ENCODE measurements at places on chromosomes 12 and 14. TPM values are rescaled to one million over a fixed set of nuclear protein-coding genes. Genes with fewer than 3 reads are reported as not detected.

DNA sequence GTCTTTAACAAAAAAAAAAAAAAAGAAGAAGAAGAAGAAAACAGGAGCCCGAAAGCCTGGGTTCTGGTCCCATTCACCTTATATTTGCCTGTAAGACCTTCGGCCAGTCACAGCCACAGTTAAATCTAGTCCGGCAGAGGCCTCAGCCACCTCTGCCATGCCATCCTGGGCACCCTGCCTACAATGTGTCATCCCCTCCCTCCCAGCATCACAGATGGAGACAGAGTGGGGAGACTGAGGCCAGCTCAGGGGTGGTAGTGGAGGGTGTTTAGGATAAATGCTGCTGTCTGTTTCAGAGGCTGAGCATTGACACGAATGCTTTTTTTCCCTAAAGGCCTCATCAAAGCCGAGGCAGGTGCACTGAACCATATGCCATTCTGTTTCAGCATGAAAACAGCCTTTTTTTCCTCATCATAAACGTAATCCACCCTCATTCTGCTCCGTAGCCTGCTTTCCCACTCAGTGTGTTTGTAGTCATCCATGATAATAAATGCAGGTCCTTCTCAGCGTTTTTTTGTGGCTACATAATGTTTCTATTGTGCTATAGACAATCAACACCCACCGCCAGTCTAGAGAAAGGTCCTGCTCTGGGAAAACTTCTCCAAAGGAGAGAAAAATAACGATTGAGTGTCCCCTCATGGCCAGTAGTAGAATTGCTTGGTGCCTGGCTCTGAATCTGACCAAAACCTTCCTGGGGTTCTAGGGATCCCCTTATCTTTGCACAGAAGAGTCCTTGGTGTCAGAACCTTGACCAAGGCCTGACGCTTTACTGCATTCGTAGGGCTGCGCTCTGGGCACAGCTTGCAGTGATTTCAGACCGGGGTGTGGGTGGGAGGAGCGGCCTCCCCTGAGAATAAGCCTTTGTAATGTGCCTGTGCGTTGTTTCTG is 41.1 kb upstream of the TSPAN9 start:
- DNase-seq = no peak

DNA sequence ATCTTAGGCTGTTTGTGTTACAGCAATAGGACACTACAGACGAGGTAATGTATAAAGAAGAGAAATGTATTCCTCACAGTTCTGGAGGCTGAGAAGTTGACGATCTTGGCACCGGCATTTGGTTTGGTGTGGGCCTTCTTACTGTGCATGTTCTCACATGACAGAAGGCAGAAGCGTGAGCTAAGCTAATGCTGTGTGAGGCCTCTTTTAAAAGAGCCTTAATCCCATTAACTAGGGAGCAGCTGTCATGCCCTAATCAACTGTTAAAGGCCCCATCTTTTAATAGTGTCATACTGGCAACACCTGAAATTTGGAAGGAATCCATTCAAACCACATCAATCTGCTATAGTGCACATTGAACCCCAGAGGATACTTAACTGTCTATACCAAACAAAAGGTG is 992.9 kb downstream of the GALC start:
- no peak for DNase-seq

The VDR gene
- 224 TPM for total RNA-seq

The GALNT8 gene
- 1.5 TPM for total RNA-seq

DNA sequence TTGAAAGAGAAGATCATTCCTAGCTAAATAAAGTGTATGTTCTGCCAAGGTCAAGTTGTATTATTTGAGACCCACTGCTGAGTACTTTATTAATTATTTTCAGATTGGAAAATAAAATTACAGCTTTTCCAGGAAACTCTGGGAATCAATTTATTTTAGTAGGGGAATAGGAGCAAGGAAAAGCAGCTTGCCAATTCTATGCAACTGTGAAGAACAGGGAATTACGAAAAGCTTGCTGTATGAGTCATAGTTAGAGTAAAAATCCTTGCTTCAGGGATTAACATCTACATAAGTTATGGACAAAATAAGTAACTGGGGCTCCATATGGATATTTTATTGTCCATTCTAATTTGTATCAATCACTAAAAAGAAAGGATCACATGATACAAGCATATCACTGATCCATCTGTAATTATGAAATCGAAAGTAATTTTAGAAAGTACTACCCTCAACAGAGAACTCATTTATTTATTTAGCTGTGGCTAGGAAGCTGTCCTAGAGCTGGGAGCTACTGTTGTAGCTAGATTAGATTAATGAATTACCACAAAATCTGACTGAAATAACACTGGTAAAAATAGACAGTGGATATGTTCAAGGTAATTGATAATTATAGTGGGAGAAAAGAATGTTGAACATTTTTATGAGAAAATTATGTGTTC is 303.5 kb upstream of the NPAS3 start:
- no peak for DNase-seq

The KCNJ8 gene
- total RNA-seq = not detected

GRCh38 chr12:119225454-119225853 is 46.7 kb downstream of the HSPB8 start:
- no peak for DNase-seq

The CMA1 gene
- total RNA-seq = not detected

DNA sequence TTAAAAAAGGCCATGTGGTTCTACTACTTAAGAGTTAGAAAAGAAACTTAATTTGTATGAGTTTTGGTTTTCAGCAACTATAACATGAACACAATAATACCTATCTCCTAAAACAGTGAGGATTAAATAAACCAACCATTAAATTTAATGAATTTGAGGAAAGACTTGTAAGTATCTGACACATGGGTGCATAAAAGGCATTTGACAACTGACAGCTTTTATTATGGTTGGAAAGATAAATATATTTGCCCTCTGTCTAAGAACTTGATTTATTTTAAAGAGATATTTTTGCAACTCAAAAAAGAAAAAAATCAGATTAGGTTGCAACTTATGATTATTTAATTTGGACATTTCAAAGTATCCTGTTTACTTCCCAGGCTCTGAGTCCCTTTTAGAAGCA is 217.9 kb upstream of the EEA1 start:
- DNase-seq = no peak

GRCh38 chr12:131959116-131959515 is 9.4 kb downstream of the EP400 start:
- no peak for DNase-seq

DNA sequence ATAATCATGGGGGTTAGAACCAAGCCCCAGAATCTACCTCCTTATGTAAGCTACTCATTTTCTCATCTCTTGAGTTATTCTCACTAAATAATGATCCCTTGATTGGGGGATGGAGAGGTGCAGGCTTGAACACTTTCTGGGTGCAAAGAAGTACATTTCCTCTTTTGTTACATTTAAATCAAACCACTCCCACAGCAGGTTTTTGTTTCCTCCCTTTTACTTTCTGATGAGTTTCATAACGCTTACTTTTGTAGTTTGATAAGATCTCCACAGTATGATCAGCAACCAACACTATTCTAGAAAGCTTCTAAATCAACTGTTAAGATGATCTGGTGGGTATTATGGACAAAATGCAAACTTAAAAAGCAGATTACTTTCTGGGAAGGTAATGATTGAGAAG is 20.5 kb downstream of the VCPKMT start:
- DNase-seq = no peak

The KERA gene
- not detected for total RNA-seq

DNA sequence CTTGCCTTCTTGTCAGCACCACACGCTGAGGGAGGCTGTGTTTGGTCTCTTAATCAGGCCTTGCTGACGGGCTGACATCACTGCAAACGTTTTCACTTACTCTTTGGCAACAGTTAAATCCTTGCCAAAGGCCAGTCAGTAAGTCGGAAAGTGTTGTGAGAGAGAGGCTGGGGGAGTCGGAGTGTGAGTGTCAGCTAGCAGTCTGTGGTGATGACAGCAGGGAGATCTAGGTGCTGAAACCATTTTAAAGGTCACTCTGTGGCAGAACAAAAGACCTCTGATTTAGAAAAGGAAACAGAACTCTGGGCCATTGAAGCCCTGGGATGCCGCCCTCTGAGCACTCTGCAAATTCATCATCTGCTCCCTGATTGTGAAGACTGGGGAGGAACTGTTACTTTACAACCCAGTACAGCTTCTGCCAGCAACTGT is 143.5 kb downstream of the PAX9 start:
- DNase-seq = no peak

- no peak for DNase-seq
These were observed 327.8 kb downstream of the MED13L start for GRCh38 chr12:115949675-115950074.

The KRT79 gene
- 0.26 TPM for total RNA-seq

The IPO8 gene
- 46.4 TPM for total RNA-seq

DNA sequence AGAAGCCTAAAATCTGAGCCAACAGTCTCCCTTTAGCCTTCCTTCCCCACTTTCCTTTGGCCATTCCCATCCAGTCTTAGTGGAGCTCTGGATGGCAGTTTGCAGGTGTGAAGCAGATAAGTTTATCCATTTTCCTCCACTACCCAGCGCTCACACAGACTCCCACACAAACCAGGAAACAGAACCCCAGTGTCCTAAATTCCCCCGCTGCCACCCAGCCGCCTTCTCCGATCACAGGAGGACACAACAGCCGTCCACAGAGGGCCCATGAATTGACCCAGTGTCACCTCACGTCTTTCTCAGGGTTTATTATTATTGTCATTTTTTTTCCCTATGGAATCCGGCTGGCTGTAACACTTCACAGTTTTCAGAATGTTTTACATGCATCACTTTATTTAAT is 16.4 kb downstream of the CD9 start:
- no peak for DNase-seq

DNA sequence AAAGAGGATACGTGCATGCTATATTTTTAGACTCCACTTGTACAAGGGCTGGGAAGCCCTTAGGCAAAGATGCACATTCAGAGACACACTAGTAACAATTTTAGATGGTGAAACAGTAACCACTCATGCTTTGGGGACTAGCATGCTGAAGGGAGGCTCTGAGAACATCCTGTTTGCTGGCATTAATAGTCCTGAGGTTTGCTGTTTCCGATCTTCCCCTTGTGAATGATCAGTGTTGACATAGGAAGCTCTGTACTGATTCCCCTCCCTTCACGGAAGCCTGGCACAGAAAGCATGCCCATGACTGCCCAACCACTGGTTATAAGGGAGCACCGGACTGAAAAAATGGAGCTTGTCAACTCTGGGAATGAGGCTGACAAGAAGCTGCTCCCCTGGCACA is 164.6 kb downstream of the GCH1 start:
- DNase-seq = no peak

GRCh38 chr14:21891921-21892320 is 218.3 kb upstream of the OR4E1 start:
- DNase-seq = no peak

DNA sequence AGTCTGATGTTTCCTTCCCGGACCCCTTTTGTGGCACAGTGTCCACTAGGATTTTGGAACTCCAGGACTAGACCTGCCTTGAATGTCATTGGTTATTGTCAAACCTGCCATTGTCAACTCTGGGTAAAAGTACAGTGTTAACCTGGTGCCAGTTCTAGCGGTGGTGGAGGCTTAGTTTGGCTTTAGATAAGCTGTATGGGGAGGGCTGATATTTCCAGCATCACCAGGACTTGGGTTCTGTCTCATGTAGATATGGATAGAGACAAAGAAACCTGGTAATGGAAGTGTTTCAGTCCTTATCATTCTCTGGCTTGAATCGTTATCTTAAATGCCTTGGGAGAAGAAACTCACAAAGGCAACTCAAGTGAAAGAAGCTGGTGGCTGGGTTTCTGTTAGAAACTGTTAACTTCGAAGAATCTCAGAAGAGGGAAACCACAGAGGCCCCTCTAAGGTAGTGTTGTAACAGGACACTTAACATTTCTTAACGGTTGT is 10.6 kb downstream of the CHST11 start:
- no peak for DNase-seq

The NRIP2 gene
- total RNA-seq = not detected

- DNase-seq = no peak
These were observed 11.0 kb upstream of the MGP start for GRCh38 chr12:14896521-14897169.

The SIX4 gene
- 0.17 TPM for total RNA-seq

DNA sequence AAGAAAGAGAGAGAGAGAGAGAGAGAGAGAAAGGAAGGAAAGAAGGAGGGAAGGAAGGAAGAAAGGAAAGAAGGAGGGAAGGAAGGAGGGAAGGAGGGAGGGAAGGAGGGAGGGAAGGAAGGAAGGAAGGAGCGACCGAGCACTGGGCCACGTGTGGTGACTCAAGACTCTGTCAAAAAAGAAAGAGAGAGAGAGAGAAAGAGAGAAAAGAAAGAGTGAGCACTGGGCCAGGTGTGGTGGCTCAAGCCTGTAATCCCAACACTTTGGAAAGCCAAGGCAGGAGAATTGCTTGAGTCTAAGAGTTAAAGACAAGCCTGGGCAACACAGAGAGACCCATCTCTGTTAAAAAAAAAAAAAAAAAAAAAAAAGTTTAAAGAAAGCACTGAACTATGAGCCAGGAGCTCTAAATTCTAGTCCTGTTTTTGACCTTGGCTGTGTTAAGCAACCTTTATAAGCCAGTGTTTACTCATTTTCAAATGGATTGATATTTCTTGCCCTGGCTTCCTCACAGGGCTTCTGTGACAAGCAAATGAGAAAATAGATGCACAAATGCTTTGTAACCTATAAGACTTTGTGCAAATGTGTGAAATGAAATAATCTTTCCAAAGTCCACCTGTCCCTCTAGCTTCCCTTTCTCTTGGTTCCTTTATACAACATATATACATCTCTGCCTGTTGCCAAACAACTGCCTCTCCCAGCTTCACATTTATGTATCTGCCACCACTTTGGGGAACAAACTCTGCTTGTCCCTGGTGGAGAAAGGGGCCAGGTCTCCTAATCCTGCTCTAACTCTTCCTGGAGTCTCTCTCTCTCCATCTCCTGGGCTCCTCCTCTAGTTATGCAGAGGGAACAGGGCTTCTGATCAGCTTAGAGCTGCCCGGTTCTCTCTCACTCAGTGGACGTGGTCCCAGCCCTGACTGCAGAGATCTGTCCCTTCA is 16.1 kb upstream of the PLEKHG6 start:
- no peak for DNase-seq

DNA sequence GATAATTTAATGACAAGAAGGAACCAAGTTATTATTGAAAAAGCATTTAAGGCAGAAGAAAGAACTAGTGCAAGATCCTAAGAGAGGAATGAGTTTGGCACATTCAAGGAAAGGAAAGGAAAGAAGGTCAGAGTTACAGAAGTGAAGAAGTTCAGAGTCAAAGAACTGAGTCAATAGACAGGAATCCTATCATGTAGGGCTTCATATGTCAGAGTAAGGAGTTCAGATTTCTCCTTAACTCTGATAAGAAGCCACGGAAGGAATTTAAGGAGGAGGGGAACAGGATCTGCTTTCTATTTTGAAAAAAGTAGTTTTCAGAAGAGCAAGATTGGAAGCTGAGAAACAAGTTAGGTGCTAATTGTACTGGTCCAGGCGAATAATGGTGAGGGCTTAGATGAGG is 223.1 kb upstream of the FOXN3 start:
- no peak for DNase-seq

The TC2N gene
- total RNA-seq = 55.4 TPM

GRCh38 chr14:77469539-77469938 is 11.6 kb downstream of the AHSA1 start:
- DNase-seq = no peak
